NAMALWA (cell line): ENCODE measurements at places on chromosomes 5 and 9.

GRCh38 chr5:31866166-31866565 lies 227.2 kb downstream of the PDZD2 start:
- no peak for DNase-seq

DNA sequence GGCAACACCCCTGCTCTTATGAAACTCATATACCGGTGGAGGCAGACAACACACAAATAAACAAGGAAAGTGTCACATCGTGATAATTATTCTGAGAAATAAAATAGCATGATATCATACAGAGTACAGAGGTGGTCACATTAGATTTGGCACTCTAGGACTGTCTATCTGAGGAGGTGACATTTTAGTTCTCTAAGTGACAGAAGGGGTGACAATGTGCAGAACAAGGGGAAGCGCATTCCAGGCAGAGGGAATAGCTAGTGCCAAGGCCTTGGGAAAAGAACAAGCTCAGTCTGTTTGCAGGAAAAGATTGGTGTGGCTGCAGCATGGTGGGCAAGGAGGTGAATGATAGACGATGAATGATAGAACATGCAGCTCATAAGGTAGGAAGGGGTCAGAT lies 12.7 kb upstream of the IRF1 start:
- DNase-seq = no peak

DNA sequence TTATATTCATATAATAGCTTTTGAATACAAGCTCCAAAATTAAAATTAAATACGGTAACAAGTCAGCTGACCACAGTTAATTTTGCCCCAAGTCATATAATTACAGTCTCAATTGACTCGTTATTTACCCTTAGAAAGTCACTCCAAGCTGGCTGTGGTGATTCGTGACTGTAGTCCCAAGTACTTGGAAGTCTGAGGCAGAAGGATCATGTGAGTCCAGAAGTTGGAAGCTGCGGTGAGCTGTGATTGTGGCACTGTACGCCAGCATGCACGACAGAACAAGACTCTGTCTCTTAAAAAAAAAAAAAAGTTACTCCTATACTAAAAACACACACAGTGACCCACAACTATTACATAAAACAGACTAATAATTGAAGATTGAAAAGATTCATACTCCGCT lies 31.6 kb upstream of the DTWD2 start:
- no peak for DNase-seq

DNA sequence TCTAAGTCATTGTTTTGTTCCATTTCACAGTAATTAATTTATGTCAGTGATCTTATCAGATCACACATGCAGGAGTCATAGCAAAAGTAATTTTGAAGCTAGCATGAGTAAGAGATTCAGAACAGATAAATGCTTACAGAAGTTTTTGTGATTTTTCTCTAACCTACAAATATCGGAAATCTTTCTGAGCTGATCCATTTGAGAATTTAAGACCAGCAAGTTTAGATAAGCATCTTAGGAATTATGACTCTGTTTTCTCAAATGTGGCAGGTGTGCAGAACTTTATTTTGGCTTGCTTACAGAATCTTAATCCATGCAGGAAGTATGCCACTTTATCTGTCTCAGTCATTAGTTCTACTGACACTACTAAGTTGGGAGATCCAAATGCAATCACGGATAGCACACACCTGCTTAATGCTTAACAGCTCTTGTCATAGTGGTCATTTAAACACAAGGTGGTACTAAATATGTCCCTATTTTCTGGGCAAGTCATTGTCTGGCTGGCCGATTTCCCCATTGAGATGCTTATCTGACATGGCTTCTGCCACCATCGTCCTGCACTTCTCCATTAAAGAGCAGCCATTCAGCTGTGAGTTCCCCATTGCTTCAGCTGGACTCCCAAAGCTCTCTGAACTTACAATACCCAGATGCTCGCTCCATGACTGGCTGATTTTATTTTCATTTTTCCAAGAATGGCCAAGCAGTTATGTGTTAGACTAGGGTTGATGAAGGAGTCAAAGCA lies 305.4 kb upstream of the NUDT12 start:
- no peak for DNase-seq

- DNase-seq = no peak
Measured at GRCh38 chr9:133117271-133118178, 3.5 kb downstream of the RALGDS start.

DNA sequence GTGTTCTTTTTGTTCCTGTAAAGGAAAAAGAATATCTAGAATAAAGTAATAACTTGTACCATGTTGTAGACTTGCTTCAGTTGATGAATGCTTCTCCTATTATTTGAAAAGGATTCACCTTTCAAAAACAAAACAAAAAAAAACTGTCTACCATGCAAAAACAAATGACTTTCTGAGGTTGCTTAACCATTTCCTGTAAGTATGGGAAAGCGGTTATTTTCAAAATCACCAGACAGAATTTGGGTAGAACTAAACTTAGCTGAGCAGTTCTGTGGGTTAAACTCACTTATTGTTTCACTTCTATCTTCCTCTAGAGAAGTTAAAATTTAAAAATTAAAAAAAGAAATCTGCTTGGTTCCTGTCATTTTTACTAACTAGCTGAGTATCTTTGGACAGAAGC lies 25.2 kb downstream of the LNPEP start:
- DNase-seq = peak; percentile 80

DNA sequence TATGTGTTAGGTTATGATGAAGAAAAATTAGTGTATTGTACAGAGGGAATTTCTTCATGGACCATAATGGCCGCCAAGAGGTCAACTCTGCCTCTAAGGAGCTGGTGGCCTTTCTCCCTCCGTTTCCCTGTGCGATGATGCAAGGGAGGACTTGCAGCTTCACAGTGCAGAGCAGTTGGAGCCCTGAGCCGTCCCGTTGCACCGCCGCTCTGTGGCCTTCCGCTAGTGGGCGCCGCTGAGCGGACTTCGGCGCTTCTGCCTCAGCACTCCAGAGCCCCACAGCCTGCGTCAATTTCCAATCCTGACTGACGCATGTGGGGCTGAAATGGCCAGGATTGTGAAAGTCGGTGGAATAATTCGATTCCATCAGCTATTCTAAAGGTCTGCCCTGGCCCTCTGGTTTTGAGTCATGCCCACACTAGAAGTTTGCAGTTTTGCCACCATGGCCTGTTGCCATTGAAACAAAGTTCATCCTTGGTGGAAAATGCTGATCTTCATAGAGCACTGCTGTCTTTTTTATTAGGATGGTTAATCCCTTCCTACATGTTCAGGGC lies 22.7 kb upstream of the LECT2 start:
- DNase-seq = peak; percentile 38

DNA sequence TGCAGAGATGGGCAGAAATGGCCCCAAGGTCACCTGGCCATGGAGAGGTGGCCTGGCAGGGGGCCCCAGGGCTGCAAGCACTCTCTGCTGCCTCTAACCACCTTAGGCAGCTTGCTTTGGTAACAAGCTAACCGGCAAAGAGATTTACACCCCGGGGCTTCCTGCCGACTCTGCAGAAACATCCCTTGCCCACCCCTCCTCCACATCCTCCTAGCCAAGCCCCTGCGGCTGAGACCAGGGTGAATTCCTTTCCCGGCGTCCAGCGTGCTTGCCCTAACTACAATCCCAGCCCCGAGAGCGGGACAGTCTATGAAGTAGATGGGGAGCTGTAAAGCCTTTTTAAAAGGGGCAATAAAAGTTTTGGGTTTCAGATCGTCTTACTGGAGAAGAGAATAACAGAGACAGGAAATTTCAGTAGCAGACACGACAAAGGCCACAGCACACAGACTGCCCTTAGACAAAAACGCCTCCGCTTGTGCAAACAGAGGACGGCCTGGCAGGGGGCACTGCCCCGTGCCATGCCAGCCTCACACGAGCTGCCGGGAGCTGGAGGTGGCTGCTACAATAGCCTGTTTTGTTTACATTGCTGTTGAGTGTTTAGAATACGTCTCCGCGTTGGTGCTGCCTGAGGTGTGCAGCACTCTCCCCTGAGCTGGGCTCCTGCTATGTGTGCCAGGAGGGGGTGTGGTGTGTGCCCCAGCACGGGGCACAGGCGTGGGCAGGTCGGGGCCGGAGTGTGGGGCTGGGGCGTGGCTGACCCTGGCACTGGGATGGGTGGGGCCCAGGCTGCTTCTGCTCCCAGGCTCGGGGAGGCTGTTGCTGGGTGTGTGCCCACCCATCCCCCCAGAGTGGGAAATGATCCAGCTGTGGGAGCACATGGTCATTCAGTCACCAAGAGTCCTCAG lies 15.3 kb downstream of the MYMK start:
- no peak for DNase-seq

DNA sequence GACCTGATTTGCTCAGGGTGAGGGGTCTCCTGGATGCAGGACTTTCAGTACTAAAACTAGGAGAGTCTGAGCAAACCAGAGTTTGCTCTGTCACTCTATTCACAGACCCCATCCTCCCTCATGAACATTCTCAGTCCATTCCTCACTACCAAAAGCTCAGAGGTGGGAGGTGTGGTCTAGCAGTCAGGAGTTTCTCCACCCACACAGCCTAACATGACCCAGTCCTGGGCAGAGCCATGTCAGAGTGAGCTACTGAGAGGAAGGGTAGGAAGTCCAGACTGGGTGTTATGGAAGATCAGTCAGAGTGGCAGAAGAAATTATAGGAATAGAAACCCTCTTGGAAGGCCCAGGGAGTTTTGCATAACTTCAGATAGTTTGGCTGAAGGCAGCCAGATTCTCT lies 113.3 kb upstream of the GRAMD2B start:
- no peak for DNase-seq

DNA sequence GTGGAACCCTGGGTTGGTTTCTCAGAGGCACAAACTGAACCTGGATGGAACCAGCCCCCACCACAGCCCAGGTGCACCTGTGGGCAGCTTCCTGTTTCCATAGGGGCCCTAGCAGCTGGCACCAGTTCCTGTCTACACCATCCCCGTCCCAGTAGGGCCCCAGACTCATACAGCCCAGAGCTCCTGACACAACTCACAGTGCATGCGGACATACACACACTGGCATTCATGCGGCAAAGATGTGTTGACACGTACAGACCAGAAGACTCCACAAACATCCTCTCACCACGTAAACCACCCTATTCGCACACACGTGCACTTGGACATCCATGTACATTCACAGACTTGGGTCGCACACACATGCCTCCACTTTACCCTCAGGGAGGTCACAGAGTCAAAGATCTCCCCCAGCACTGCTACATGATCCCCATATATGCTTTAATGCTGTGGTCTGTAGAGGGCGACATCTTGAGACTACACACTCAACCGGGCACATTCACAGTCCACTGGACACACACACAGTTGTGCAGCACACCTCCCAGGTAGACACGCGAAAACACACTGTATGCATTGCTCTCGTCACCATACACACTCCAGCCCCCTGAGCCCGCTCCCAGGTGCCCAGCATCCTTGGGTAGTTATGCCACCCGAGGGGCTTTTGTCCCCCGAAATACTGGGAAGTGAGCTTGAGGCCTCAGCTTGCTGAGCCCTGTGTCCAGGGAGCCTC lies 22.4 kb downstream of the CXXC5 start:
- peak; percentile 98 for DNase-seq

DNA sequence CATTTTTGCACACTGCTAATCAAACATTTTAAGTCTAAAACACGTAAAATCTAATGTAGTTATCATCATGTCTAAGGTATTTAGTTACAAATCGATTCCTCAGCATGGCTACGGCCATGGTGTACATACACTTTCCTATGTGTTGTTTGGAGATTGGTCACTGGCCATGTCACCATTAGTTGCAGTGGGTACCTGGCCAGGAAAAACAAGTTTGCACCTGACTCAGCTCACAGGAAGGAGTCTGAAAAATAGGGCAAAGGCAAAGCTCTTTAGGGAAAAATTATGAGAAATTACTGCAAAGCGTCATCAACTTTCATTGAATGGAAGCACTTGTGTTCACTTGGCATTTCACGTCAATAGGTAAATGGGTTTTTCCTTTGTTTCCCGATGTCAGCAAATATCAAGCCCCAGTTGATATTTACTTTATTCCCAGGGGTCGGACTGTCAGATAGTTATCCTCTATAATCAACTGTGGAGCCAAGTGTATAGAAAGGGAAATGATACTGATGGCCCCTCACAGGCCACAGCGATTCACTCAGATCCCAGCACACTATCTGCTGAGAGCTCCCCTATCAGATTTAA lies 626.0 kb upstream of the ADAMTS16 start:
- no peak for DNase-seq

DNA sequence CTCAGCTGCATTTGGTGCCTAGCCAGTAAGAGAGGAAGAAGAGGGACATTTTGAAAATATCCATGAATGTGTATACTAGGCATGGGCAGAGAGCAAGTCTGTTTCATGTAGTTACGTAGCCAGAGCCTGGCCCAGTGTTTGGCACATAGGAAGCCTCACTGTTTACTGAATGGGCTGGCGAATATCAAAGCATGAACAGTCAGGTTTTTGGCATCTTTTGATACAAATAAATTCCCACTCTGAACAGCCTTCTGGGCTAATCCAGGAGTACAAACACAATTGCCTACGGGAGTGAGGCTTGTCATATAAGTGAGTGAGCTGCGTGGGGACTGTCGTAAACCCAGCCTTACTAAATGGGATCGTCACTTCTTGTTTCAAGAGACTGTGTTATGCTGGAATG lies 253.1 kb upstream of the PANK3 start:
- DNase-seq = no peak

- DNase-seq = no peak
Measured at GRCh38 chr5:35860686-35861085, 4.0 kb downstream of the IL7R start.

GRCh38 chr9:110156416-110156815 lies 51.5 kb downstream of the C9orf152 start:
- DNase-seq = no peak

DNA sequence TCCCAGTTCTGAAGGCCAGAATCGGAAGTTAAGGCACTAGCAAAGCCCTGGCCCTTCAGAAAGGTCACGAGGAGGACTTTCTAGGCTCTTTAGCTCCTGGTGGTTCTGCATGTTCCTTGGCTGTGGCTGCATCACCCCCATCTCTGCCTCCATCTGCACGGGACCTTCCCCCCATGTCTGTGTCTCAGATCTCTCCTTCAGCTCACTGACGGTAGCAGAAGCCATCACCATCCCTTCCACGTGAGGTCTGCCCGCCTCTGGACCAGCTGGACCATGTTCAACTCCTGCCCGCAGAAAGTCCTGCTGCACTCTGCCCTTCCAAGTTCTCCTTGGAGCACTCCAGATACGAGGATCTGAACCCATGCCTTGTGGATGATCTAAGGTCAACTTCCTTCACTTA lies 242.9 kb upstream of the IRX1 start:
- DNase-seq = no peak

DNA sequence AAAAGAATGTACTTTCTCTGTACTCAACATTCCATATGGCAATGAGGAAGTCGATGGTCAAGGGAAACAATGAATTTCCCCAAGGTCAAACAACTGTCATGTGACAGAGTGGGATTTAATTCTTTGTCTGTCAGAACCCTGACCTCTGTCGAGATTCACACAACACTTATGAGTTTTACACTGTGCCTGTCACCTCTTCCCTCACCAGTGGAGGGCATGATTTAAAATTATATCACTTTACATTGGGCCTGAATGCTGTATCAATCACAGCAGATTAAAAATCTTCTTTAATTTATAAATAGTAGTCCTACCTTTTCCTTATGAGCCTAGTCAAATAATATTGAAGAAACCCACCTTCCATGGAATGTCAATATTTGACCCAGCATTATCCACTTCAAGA lies 276.7 kb downstream of the CDH10 start:
- no peak for DNase-seq
